ENCODE measurements at places on chromosomes 4 and X.

DNA sequence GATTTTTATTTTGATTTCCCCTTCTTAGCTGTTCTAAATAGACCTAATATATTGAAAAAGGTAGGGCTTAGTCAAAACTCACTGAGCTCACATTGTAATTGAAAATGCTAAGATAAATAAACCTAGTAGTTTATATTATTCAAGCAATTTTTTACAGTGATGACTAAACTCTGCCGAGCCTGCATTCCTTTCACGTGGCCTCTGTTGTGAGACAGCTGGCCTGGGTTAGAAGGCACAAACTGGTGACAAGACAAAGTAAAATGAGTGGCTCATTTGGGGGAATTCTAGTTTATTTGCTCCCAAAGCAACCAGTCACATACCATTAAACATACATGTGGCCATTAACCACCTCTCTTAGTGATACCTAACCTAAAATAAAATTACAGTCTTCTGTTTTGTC is 169.4 kb upstream of the TEX13C start:
- no peak for DNase-seq

- no peak for DNase-seq
Observed at GRCh38 chrX:95056901-95057300, 1382.9 kb downstream of the FAM133A start.

- DNase-seq: peak; percentile 17
Observed at GRCh38 chr4:102500352-102500695, 835 bp upstream of the NFKB1 start.

DNA sequence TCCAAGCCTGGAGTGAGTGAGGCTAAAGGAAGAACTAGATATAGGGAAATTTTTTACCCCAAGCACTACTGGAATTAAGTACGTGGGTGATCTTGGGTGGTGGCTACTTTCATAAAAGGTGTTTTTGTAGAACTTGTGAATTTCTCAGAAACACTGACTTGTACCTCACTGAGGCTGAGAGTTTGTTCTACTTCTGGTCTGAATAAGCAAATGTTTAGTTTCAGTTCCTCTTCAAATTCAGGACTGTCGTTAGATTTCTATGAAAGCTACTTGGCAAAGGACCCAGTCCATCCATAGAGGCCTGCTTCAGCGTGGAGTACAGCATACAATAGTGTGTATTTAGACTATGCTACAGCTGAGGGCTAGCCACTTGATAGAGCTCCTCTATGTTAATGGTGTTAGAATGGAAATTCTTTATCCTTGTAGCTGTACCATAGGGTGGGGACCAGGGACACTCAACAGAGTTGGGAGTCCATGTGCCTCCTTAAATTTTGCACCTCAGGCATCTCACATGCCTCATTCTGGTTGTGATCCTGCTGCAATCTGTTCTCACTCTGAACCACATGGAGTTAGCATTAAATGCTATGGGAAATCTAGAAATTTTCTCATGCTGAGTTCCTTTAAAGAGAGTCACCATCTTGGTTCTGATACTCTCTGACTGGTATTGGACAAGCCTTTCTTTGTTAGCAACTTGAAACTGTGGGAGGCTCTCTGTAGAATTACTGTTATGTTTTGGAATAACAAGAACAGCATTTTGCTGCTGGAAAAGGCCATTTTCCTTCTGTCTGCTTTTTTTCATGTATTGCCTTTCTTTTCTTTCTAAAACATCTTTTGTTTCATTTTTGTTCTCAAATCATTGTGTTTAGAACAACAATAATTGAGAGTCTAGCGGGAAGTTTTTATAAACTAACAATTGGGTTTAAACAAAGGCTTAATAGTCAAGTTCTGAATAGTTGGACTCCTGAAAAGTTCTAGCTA is 86.8 kb downstream of the PDGFRA start:
- no peak for DNase-seq

Data from SK-N-DZ (cell line).